ENCODE measurements at places on chromosomes 1 and 21. TPM values are rescaled to one million over a fixed set of nuclear protein-coding genes. Genes with fewer than 3 reads are reported as not detected.

RAD54L gene
- 51.2 TPM for total RNA-seq

CD2 gene
- total RNA-seq = 0.44 TPM

HSD3B2 gene
- total RNA-seq = 0.94 TPM

ITGB3BP gene
- total RNA-seq = 50.2 TPM

CA6 gene
- not detected for total RNA-seq

SAMD13 gene
- 2.3 TPM for total RNA-seq

CD1B gene
- not detected for total RNA-seq

CD84 gene
- total RNA-seq = 0.17 TPM

- no peak overlapping the region for H3K4me3 ChIP-seq
- peaks cover 9% of the 10 kb centered on the region for H3K36me3 ChIP-seq
- peak; percentile 76 for DNase-seq
- no peak overlapping the region for H3K27ac ChIP-seq
These were observed 125.2 kb upstream of the PTBP2 start for GRCh38 chr1:96596226-96596922.

- no peak for DNase-seq
- no peak overlapping the region for H3K4me3 ChIP-seq
- H3K4me1 ChIP-seq = 0 out of 2 replicates have a peak, but pooled peaks cover 2% of the 10 kb centered on the region
These were observed 3.1 kb downstream of the C1orf162 start for GRCh38 chr1:111476761-111477309.

DNA sequence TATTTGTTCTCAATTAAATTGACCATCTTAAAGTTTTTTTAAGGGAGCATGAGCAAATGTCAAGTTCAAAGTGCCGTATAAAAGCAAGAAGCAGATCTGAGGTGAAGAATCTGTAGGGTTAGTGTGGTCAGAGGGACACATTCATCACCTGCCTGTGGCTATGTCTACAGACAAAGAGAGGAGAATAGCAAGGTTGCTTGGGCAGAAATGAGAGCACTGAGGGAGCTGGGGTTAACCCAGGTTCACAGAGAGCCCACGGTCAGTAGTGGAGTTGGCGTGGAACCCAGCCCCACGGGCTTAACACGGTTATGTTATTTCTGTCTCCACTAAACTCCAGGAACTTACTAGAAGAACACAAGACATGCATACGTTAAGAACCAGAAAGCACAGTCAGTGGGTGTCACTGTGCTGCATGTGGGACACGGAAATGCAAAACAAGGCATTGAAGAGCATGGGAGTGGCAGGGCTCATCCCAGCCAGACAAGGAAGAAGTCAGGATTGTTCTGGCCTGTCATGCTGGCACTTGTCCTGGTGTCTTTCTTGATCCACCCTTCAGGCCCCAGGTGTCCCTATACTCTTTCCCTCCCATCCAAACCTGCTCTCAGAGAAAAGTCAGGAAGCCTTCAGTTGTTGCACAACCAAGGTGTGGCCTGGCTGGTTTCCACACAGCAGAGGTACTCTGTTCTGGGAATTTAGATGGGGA lies 95.5 kb upstream of the IVNS1ABP start:
- H3K4me3 ChIP-seq = no peak overlapping the region
- no peaks in the 10 kb centered on the region for H3K27me3 ChIP-seq
- DNase-seq = no peak
- H3K4me1 ChIP-seq = peaks cover 7% of the 10 kb centered on the region

- 0 out of 2 replicates have a peak, but pooled peaks cover 3% of the 10 kb centered on the region for H3K36me3 ChIP-seq
- H3K27ac ChIP-seq = no peak overlapping the region
- DNase-seq = no peak
- H3K4me1 ChIP-seq = peaks cover 7% of the 10 kb centered on the region
- no peaks in the 10 kb centered on the region for H3K27me3 ChIP-seq
- H3K4me3 ChIP-seq = no peak overlapping the region
These were observed 68.3 kb downstream of the SLC16A1 start for GRCh38 chr1:112887599-112888283.

DNA sequence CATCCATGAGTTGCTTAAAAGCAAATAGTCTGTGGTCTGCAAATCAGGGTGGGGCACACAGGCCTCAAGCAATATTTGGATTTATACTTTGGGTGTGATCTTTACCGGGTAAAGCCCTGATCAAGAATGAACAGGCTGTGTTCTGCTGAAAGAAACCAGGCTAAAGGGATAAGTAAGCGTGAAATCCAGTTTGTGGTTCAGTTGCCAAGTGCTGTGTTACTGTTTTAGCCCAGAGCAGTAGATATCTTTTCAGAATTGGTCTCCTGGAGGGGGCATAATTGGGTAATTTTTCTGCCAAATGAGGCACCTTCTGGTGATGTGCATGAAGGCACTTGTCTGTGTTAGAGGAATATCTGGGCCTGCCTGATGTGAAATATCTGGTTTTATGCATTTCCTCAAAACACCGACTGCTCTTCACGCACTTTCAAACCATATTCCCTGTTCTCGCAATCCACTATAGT lies 21.4 kb downstream of the AIM2 start:
- no peak overlapping the region for H3K27ac ChIP-seq
- no peak for DNase-seq
- H3K4me3 ChIP-seq = no peak overlapping the region

DNA sequence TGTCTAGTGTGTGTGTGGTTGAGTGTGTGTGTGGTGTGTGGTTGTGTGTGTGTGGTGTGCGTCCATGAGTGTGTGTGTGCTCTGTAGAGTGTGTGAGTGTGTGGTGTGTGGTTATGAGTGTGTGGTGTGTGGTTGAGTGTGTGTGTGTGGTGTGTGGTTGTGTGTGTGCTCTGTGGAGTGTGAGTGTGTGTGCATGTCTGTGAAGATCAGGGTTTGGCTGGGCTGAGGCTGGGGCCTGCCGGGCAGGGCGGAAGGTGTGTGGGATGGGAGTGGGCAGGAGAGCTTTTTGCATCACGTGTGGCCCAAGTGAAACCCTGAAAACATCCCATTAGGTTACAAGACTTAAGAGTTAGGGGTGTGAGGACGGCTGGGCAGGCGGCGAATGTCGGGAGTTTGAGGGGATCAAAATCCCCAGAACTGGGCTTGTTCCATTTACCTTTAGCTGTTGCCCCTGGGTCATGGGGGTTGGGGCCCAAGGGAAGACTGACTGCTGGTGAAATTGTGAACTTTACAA lies 2.9 kb upstream of the FCMR start:
- no peak overlapping the region for H3K27ac ChIP-seq
- H3K36me3 ChIP-seq = no peaks in the 10 kb centered on the region
- no peaks in the 10 kb centered on the region for H3K27me3 ChIP-seq
- no peaks in the 10 kb centered on the region for H3K4me1 ChIP-seq

- no peaks in the 10 kb centered on the region for H3K27me3 ChIP-seq
- no peak overlapping the region for H3K4me3 ChIP-seq
- peaks cover 7% of the 10 kb centered on the region for H3K36me3 ChIP-seq
- H3K4me1 ChIP-seq = peaks cover 18% of the 10 kb centered on the region
- peak overlapping the region; percentile 46 for H3K27ac ChIP-seq
These were observed 240.5 kb downstream of the TGFB2 start for GRCh38 chr1:218585511-218586184.
